ENCODE measurements at places on chromosomes 7 and 10. TPM values are rescaled to one million over a fixed set of nuclear protein-coding genes. Genes with fewer than 3 reads are reported as not detected.

GRCh38 chr7:1721047-1721690, 51.1 kb downstream of the ELFN1 start:
- H3K4me1 ChIP-seq: no peaks in the 10 kb centered on the region
- no peak for DNase-seq
- H3K27me3 ChIP-seq: no peaks in the 10 kb centered on the region
- no peaks in the 10 kb centered on the region for H3K36me3 ChIP-seq

Gene PRXL2A
- total RNA-seq: 23.5 TPM

Gene NPTX2
- total RNA-seq: 55.7 TPM

- H3K27ac ChIP-seq: no peak overlapping the region
- H3K4me3 ChIP-seq: no peak overlapping the region
- no peaks in the 10 kb centered on the region for H3K36me3 ChIP-seq
- no peaks in the 10 kb centered on the region for H3K4me1 ChIP-seq
- no peaks in the 10 kb centered on the region for H3K27me3 ChIP-seq
These were observed 100.3 kb downstream of the ELFN1 start for GRCh38 chr7:1770331-1770730.

DNA sequence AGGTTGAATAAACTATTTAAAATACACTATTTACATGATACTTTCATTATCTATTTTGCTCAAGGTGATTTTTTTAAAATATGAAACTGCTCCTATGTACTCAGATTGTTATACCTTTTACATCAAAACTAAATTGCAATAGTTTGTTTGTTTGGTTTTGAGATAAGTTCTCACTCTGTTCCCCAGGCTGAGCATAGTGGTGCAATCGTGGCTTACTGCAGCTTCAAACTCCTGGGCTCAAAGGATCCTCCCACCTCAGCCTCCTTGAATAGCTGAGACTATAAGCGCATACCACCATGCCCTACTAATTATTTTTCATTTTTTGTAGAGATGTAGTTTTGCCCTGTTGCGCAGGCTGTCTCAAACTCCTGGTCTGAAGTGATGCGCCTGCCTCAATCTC, 12.7 kb downstream of the TAS2R60 start:
- no peak overlapping the region for H3K27ac ChIP-seq
- no peak for DNase-seq
- no peaks in the 10 kb centered on the region for H3K4me1 ChIP-seq
- no peak overlapping the region for H3K4me3 ChIP-seq
- H3K36me3 ChIP-seq: no peaks in the 10 kb centered on the region

Gene RNF32
- not detected for total RNA-seq

GRCh38 chr10:77770868-77771175, 133.2 kb upstream of the KCNMA1 start:
- no peak for DNase-seq
- no peak overlapping the region for H3K27ac ChIP-seq
- H3K4me1 ChIP-seq: no peaks in the 10 kb centered on the region
- no peaks in the 10 kb centered on the region for H3K36me3 ChIP-seq
- H3K27me3 ChIP-seq: no peaks in the 10 kb centered on the region
- no peak overlapping the region for H3K4me3 ChIP-seq

GRCh38 chr10:29861811-29862505, 197.4 kb downstream of the JCAD start:
- H3K27me3 ChIP-seq: no peaks in the 10 kb centered on the region
- peak overlapping the region; percentile 31 for H3K27ac ChIP-seq
- H3K4me3 ChIP-seq: no peak overlapping the region
- H3K36me3 ChIP-seq: no peaks in the 10 kb centered on the region

DNA sequence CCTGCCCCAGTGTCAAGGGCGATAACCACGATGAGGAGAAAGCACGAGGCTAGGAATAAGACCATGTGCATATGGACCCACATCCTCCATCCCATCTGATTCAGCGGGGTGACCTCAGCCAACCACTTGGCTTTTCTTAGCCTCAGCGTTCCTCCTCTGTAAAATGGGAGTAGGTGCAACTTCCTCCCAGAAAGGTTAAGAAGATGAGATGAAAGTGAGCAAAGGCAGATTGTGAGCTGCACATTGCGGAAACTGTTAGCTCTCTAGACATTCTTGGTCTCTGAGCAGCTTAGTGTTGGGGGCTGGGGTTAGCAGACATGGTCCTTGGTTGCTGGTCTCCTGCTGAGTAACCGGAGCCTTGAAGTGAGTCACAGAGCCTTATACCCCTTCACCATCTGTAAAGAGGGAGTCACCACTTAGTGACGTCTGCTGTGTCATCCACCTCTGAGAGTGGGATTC, 497.3 kb upstream of the GALNT17 start:
- H3K4me3 ChIP-seq: no peak overlapping the region
- no peak overlapping the region for H3K27ac ChIP-seq
- no peaks in the 10 kb centered on the region for H3K36me3 ChIP-seq
- peaks cover 5% of the 10 kb centered on the region for H3K4me1 ChIP-seq
- no peak for DNase-seq
- H3K27me3 ChIP-seq: no peaks in the 10 kb centered on the region

GRCh38 chr10:111856631-111857030, 326.9 kb downstream of the GPAM start:
- no peak overlapping the region for H3K27ac ChIP-seq
- H3K36me3 ChIP-seq: no peaks in the 10 kb centered on the region
- H3K4me1 ChIP-seq: no peaks in the 10 kb centered on the region
- H3K27me3 ChIP-seq: no peaks in the 10 kb centered on the region
- H3K4me3 ChIP-seq: no peak overlapping the region

Gene C7orf57
- not detected for total RNA-seq

GRCh38 chr7:159097661-159098423, 46.8 kb downstream of the VIPR2 start:
- no peak for DNase-seq
- H3K27me3 ChIP-seq: no peaks in the 10 kb centered on the region
- peak overlapping the region; percentile 47 for H3K4me3 ChIP-seq
- peak overlapping the region; percentile 99 for H3K27ac ChIP-seq
- H3K4me1 ChIP-seq: peaks cover 77% of the 10 kb centered on the region

GRCh38 chr7:77674878-77675277, 21.4 kb upstream of the RSBN1L start:
- DNase-seq: no peak
- H3K36me3 ChIP-seq: no peaks in the 10 kb centered on the region
- H3K27ac ChIP-seq: no peak overlapping the region
- no peaks in the 10 kb centered on the region for H3K4me1 ChIP-seq

Gene PIP4K2A
- total RNA-seq: 42.6 TPM

DNA sequence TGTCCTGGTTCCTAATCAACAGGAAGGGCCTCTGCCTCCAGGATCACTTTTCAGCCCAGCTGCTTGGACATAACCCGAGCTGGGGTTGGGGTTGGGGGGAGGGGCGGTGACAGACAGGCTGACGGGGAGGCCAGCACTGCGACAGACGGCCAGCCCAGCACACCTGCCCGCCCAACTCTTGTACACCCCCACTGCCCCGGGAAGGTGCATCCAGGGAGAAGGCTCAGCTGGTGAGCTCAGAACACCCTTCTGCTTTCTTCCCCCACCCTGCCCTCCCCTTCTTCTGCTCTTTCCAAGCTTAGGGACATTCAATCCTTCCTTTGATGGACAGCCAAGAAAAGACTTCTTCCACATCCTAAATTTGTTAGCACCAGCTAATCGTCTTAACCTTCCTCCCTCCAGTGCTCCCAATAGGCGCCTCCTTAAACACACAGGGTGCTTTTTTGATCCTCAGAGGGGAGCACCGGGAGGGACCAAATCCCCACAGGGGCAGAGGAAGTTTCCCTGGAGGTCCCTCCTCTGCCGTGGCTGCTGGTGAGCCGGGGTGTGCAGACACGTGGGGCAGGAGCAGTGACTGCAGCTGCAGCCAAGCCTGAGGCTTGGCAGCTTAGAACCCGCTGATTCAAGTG, 44.7 kb downstream of the COL13A1 start:
- no peaks in the 10 kb centered on the region for H3K27me3 ChIP-seq
- no peaks in the 10 kb centered on the region for H3K4me1 ChIP-seq

GRCh38 chr7:150451097-150451793, 815 bp downstream of the GIMAP8 start:
- peak overlapping the region; percentile 66 for H3K4me3 ChIP-seq
- DNase-seq: no peak
- no peaks in the 10 kb centered on the region for H3K4me1 ChIP-seq
- no peaks in the 10 kb centered on the region for H3K36me3 ChIP-seq
- H3K27me3 ChIP-seq: no peaks in the 10 kb centered on the region

- no peaks in the 10 kb centered on the region for H3K4me1 ChIP-seq
- no peaks in the 10 kb centered on the region for H3K27me3 ChIP-seq
- no peaks in the 10 kb centered on the region for H3K36me3 ChIP-seq
- H3K27ac ChIP-seq: no peak overlapping the region
- no peak overlapping the region for H3K4me3 ChIP-seq
These were observed 40.5 kb downstream of the PRSS2 start for GRCh38 chr7:142811154-142811737.

DNA sequence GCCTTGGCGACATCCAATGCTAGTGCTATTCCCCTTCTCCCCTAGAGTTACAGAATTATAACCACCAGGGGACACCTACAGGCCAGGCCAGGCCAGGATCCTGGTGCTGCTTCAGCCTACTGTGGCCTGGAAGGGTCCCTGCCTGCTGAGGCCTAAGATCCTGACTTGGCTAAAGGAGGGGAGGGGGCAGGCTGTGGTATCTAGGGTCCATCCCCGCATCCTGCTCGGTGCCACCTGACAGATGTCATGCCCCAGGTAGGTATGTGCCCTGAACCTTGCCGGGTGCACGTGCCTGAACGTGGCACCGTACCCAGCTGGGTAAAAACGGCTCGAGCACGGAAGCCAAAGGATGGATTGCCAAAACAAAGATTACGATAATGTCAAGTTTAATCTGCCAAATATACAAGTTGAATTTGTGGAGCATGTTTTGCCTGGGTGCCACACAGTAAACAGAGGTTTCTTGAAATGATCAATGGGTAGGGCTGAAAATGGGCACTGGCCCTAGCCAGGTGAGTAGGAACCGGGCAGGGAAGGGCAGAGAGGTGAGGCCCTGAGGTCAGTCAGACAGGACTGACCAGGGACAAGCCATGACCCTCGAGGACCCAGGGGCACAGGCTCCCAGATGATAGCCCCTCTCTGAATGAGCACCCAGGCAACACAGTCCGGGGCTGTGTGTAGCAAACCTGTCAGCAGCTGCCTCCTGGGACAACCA, 12.6 kb downstream of the PDAP1 start:
- no peak overlapping the region for H3K4me3 ChIP-seq
- H3K4me1 ChIP-seq: peaks cover 18% of the 10 kb centered on the region
- no peak for DNase-seq
- no peak overlapping the region for H3K27ac ChIP-seq
- H3K36me3 ChIP-seq: peaks cover 54% of the 10 kb centered on the region
- H3K27me3 ChIP-seq: no peaks in the 10 kb centered on the region

Gene MRLN
- not detected for total RNA-seq

DNA sequence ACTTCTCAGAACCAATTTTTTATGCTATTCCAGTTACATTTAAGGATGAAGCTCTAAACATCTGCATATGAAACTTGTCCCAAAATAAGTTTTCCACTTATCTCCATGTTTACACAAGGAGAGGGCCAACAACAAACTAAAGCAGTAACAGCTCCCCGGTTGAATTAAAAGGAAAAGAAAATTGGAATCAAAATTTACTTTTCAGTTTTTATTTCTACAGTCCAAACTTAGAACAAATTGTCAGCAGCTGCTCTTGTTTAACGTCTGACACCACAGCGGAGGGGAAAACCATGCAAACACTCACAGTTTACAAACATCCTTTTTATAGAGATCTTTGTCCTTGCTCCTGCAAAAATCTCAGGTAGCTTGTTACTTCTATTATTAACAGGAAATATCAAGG, 101.3 kb downstream of the COL28A1 start:
- no peaks in the 10 kb centered on the region for H3K27me3 ChIP-seq
- DNase-seq: no peak
- H3K27ac ChIP-seq: no peak overlapping the region
- no peaks in the 10 kb centered on the region for H3K36me3 ChIP-seq

DNA sequence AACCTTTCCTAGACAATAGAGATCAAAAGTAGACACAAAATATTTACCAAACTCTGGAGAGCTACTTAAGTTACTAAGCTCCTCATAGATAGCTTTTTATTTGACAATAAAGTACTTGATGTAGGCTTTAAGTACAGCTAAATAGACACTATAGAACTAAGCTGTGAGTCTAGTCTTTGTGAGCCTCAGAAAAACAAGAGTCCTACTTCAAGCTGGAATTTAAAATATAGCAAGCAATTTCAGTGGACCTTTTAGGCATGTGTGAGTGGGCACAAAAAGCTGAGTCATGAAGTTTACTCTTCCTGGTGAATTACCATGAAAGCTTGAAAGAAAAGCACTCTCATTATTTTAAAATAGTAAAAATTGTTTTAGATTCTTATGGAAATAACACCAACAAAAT, 76.1 kb downstream of the ADD3 start:
- H3K36me3 ChIP-seq: no peaks in the 10 kb centered on the region
- H3K4me1 ChIP-seq: peaks cover 3% of the 10 kb centered on the region
- H3K27ac ChIP-seq: no peak overlapping the region
- H3K4me3 ChIP-seq: no peak overlapping the region
- no peaks in the 10 kb centered on the region for H3K27me3 ChIP-seq
- no peak for DNase-seq

Gene STN1
- 11.6 TPM for total RNA-seq

Gene NUTM2A
- total RNA-seq: 0.81 TPM
